ENCODE measurements at places on chromosomes 7 and 10.

DNA sequence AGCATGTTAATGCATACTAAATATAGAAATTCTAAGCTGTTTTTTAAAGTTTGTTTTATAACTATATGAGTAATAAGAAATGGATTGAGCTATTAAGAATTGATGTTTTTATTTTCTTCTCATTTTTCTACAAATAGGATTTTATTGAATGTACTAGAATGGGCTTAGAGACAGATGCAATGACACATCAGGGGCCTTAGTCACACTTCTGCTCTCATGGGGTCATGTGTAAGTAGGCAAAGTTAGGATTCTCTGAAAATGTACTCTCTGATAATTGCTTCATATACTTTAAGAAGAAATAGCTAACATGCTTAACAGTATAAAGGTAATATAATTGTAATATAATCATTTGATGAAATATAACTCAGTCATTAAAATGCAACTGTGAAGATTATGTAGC lies 154.6 kb downstream of the ZNF438 start:
- no peak for DNase-seq

GRCh38 chr10:12667052-12667451 lies 317.7 kb downstream of the CAMK1D start:
- DNase-seq = no peak

- DNase-seq = no peak
Measured at GRCh38 chr7:1749351-1749863, 79.3 kb downstream of the ELFN1 start.

GRCh38 chr7:29970158-29970557 lies 19.4 kb downstream of the SCRN1 start:
- DNase-seq = no peak

DNA sequence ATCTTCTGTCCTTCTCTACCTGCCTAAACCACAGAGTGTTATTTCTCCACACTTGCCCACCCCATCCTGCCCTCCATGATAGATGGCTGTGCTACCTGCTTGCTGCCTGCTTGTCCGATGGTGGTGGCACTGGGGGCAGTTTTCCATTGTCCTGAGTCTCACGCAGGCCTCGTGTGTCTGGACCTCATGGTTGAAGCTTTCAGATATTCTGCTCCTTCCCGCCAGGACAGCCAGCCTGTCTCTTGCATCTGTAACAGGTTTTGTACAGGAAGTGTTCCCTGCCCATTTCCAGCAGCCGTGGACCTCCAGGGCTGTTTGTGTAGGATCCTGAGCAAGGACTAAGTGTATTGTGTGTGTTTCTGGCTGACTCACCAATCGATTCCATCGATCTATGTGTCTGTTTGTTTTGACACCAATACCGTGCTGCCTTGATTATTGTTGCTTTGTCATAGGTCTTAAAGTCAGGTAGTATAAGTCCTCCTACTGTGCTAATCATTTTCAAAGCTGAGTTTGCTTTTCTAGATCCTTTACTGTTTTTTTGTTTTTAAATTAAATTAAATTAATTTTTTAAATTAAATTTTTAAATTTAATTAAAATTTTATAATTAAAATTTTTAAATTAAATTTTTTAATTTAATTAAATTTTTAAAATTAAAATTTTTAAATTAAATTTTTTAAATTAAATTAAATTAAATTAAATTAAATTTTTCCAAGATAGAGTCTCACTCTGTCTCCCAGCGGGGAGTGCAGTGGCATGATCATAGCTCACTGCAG lies 8.5 kb downstream of the IL15RA start:
- DNase-seq = no peak

- DNase-seq = no peak
Measured at GRCh38 chr10:59148701-59149100, 27.7 kb upstream of the PHYHIPL start.

DNA sequence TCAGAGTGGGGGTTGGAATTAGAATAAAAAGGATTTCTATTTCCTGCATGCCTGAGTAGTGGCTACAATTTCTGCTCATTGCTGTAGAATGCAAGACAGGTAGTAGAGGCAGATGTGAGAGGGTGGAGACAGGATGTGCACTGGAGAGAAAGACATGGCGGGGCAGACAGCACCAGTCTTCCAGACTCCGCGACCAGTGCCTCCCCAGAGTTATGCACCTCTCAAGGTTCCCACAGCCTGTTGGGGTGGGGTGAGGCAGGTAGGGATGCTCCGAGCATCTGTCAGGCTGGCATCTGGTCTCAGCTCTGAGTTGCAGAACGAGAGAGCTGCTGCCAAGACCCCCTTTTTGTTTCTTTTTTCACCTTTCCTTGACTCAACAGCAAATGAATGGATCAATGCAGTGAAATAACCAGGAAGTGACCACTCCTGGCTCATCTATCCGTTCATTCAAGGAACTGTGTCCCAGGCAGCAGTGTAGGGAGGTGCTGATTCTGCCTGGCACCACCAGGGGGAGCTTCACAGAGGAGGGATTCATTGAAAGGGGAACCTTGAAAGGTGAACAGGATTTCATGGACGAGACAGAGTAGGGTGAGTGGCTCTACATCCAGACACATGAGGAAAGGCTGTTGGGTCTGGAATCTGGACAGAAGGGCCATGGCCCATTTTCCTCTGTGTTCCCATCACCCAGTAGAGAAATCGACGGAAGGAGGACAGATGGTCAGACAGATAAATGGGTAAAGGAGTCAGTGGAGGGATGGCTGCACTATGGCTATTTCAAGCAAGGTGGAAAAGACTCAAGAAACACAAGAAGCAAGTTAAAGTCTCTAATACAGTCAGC lies 17.2 kb upstream of the SLC18A3 start:
- DNase-seq = no peak

DNA sequence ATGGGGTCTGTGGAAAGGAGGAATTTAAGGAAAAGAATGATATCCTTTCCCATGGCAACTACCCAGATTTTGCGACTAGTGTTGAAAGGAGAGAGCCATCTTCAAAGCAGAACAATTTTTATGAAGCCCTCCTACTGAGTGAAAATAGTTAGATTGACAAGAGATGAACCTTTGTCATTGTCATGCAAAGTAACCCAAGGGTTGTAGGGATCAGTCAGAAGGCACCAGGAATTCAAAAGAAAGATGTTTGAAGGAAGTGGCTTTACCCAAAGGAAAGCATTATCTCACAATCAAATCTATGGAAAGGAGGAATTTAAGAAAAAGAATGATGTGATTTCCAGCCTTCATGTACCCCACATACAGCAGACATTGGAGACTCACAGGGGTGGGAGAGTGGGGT lies 544.4 kb downstream of the IPMK start:
- no peak for DNase-seq

- no peak for DNase-seq
Measured at GRCh38 chr7:956031-956430, 1.6 kb upstream of the ADAP1 start.

DNA sequence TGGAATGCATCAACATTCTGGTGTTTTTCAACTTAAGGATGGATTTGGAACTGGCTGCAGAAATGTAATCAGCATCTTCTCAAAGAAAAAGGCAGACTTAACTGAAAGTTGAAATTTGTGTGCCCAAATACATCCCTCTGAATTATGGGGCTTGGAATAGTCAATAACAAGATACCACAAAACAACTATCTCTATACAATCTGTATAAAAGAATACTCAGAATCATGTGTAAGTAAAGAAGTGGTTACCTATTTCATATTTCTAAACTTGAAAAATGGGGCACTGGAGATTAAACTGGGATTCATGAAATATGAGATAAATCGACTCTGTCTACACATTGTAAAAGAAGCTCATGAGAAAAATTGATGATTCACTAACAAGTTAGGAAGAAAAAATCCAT lies 6.2 kb upstream of the COL1A2 start:
- no peak for DNase-seq

DNA sequence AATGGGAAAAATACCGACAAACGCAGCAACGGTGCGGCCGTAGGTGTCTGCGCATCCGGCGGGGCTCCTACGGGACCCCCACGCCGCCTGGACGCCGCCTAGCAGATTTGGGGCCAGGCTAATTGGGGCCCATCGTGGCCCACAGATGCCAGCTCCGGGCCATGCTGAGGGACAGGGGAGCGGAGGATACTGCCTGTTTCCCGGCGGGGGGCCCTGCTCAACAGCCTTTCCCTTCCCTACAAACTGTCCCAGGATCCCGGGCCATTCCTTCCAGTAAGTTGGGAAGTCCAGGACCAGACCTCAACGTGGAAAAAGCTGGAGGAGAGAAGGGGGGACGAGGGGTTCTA lies 21.7 kb upstream of the GPER1 start:
- DNase-seq = no peak

GRCh38 chr7:114155116-114156110 lies 236.6 kb upstream of the PPP1R3A start:
- no peak for DNase-seq

DNA sequence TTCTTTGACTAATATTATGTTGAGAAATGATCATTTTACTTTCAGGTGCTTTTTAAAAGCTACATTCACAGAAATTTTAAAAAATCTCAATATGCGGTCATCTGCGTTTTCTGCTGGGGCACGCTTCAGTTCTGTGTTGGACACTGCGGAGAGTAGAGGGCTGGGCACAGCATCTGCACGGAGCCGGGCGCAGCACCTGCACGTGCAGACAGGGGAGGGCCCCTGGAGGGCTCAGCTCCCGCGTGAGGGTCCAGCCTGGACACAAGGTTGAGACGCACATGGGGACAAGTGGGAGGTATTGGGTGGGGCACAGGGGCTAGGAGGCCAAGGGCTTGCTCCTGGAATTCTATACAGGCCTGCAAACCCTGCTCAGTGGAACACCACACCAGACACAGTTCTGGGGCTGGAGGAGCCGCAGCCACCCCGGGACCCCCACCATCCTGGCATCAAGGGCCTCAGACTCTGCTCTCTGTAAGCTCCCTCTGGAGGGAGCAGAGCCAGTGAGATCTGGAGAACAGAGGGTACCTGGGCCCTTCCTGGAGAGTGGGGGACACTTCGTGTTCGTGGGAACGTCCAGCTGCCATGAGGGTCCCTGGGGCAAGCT lies 20.4 kb upstream of the FAM20C start:
- no peak for DNase-seq

- no peak for DNase-seq
Measured at GRCh38 chr7:140230516-140230860, 53.7 kb upstream of the KDM7A start.

- DNase-seq = no peak
Measured at GRCh38 chr7:121919986-121920385, 47.0 kb downstream of the PTPRZ1 start.

- no peak for DNase-seq
Measured at GRCh38 chr7:4774658-4775249, 669 bp upstream of the AP5Z1 start.

GRCh38 chr7:150502519-150502918 lies 12.2 kb upstream of the GIMAP7 start:
- DNase-seq = no peak

DNA sequence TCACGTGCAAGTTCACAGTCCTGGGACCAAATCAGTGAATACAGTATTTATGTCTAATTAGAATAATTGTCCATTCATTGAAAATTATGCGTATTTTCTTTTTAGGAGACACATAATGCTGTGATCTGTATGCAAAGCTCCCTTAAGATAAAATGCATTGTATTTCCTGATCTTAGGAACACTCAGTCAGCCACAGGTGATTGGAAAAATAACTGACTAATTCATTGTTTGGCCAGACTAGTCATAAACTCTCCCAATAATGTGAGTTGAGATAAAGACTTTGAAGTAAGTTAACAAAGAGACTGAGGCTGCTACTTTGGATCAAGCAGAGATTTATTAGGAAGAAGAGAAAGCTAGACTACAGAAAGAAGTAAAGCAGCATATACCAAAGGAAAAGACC lies 182.2 kb downstream of the GNAI1 start:
- no peak for DNase-seq

- no peak for DNase-seq
Measured at GRCh38 chr10:99421233-99421739, 9.1 kb downstream of the GOT1 start.

- DNase-seq = peak; percentile 73
Measured at GRCh38 chr7:122674502-122674901, 24.4 kb downstream of the RNF133 start.

- DNase-seq = no peak
Measured at GRCh38 chr7:83731154-83731553, 82.2 kb upstream of the SEMA3E start.

- DNase-seq = no peak
Measured at GRCh38 chr7:103636153-103636552, 190.1 kb upstream of the SLC26A5 start.

DNA sequence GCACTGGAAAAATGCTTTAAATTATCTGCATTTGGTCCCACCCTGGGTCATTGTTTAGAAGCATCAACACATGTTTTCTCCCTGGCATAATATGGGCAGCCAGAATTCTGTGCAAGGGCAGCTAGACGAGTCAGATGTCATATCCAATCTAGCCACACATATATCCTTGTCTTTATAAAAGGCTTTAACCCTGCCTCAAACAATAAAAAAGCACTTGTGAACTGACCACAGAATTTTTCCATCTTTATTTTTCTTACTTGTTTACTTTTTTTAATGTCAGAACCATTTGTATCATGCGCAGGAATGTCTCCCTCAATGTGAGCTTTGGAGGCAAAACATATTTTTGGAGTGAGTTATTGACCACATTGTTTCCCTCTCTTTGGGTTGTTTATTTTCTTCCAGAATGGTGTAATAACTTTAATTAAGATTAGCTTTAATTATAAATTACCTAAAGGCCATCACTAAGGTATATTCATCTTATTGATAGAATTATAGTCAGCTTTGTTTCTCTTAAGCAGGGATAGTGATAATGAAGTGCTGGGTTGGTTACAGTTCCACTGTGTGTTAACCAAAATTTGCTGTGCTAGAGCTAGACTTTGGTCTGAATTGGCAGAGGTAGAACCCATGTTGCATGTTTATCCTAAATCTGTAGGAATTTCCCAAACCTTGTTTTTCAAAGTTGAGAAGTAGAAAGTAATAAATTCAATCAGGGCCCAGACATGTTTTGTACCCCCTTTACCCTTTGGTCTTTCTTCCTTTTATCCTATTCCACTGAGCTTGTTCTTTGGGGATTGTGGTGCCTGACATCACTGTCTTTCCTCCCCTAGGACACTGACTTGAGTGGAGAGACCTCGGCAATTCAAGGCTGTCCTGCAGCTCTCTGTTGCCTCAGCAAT lies 1078.4 kb downstream of the KCNMA1 start:
- no peak for DNase-seq

- no peak for DNase-seq
Measured at GRCh38 chr7:114295522-114295921, 119.1 kb upstream of the FOXP2 start.

DNA sequence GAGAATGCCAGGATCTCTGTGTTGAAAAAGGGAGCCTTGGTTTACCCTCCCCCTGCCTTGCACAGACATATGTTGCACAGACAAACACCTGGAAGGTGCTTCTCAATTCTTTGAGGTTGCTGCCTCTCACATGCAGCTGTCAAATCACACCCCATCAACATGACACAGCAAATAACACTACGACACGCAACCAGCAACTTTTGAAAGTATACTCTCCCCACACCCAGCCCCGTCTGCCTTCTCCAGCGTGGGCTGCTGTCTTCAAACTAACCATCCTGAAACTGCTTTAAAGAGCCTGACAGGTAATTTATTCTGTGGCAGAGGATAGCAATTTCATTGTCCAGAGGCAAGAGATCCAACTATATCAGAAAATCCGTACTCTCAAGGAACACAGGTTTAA lies 136.1 kb downstream of the PLXNA4 start:
- no peak for DNase-seq

GRCh38 chr7:112447406-112447805 lies 2.9 kb upstream of the IFRD1 start:
- no peak for DNase-seq

Data from SK-N-MC (cell line).